ENCODE measurements at places on chromosomes 12 and 14. TPM values are rescaled to one million over a fixed set of nuclear protein-coding genes. Genes with fewer than 3 reads are reported as not detected.

GRCh38 chr12:68559984-68560850, 50.5 kb upstream of the RAP1B start:
- no peak for DNase-seq
- no peaks in the 10 kb centered on the region for H3K27me3 ChIP-seq
- no peaks in the 10 kb centered on the region for H3K36me3 ChIP-seq
- H3K4me1 ChIP-seq, result peaks cover 11% of the 10 kb centered on the region

DNA sequence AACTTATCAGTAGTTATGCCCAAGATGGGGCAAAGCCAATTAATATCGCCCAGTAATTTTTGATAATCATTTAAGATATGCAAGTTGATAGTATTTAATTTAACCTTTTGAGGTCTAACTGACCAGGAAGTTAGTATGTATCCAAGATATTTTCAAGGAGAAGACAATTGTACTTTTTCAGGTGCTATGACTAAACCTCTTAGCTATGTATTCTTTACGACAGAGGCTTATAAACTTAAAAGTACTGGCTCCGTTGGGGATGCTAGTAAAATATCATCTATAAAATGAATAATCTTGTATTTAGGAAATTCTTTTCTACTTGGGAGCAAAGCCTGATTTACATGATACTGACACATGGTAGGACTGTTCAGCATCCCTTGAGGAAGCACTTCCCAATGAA, 40.3 kb downstream of the TMTC3 start:
- no peak overlapping the region for H3K27ac ChIP-seq
- no peaks in the 10 kb centered on the region for H3K4me1 ChIP-seq
- H3K27me3 ChIP-seq, result no peaks in the 10 kb centered on the region
- no peak overlapping the region for H3K4me3 ChIP-seq
- DNase-seq, result no peak

- no peaks in the 10 kb centered on the region for H3K4me1 ChIP-seq
- H3K27me3 ChIP-seq, result no peaks in the 10 kb centered on the region
- no peak overlapping the region for H3K27ac ChIP-seq
These were observed 157.4 kb upstream of the CNTN1 start for GRCh38 chr12:40534828-40535227.

Gene SVOP
- 0.09 TPM for total RNA-seq

Gene LRFN5
- total RNA-seq, result 0.16 TPM

Gene LRTM2
- total RNA-seq, result not detected

Data from K562 (cell line).